GM23248 (cell line): ENCODE measurements at places on chromosomes 7 and 10. TPM values are rescaled to one million over a fixed set of nuclear protein-coding genes. Genes with fewer than 3 reads are reported as not detected.

GRCh38 chr7:34341326-34341725 lies 316.7 kb upstream of the NPSR1 start:
- DNase-seq, result peak; percentile 27

UPK3B gene
- 0.11 TPM in 1 of 2 replicates, not detected in the other for total RNA-seq

DNA sequence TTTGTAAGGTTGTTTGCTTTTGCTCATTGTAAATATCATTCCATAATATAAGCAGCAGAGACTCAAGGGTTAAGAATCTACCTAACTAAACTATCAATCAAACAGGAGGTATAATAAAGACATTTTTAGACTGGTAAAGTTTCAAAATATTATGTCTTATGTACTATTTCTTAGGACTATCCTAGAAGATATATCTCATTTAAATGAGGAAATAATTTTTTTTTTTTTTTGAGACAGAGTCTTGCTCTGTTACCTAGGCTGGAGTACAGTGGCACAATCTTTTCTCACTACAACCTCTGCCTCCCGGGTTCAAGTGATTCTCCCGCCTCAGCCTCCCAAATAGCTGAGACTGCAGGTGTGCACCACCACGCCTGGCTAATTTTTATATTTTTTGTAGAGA lies 80.9 kb upstream of the PARD3 start:
- DNase-seq, result no peak

DNA sequence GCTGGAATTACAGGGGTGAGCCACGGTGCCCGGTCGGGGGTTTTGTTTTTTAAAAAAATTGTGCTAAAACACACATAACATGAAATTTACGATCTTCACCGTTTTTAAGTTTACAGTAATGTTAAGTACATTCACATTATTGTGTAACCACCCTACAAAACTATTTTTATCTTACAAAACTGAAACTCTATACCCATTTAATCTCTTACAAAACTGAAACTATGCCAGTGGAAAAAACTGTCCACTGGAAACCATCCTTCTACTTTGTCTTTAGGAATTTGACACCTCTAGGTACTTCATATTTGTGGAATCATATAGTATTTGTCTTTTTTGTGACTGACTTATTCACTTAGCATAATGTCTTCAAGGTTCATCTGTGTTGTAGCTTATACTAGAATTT lies 1.0 kb upstream of the PSMC2 start:
- DNase-seq, result no peak

DNA sequence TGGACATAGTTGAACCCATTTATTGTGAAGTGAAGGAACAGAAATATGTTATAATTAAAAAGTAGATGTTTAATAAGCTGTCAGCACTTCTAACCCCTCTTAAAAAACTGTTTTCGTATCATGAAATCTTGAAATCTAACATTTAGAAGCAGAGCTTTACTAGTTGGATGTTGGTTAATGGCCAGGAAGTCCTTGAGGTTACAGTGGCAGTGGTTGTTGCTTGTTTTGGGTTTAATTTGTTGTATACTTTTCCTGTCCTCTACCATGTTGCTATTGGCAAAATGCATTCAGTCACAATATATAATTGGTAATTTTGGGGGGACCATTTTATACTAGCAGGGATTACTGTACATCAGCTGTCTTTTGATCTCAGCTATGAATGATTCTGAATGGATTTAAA lies 60.7 kb downstream of the EXOC4 start:
- DNase-seq, result no peak

GRCh38 chr7:29754874-29755490 lies 51.3 kb upstream of the WIPF3 start:
- DNase-seq, result no peak

HELLS gene
- 21.8 and 32.3 TPM in 2 replicates for total RNA-seq

GRCh38 chr10:119166564-119166963 lies 1.1 kb upstream of the SFXN4 start:
- peak; percentile 7 for DNase-seq

TLL2 gene
- 0.43 TPM in 1 of 2 replicates, not detected in the other for total RNA-seq

DNA sequence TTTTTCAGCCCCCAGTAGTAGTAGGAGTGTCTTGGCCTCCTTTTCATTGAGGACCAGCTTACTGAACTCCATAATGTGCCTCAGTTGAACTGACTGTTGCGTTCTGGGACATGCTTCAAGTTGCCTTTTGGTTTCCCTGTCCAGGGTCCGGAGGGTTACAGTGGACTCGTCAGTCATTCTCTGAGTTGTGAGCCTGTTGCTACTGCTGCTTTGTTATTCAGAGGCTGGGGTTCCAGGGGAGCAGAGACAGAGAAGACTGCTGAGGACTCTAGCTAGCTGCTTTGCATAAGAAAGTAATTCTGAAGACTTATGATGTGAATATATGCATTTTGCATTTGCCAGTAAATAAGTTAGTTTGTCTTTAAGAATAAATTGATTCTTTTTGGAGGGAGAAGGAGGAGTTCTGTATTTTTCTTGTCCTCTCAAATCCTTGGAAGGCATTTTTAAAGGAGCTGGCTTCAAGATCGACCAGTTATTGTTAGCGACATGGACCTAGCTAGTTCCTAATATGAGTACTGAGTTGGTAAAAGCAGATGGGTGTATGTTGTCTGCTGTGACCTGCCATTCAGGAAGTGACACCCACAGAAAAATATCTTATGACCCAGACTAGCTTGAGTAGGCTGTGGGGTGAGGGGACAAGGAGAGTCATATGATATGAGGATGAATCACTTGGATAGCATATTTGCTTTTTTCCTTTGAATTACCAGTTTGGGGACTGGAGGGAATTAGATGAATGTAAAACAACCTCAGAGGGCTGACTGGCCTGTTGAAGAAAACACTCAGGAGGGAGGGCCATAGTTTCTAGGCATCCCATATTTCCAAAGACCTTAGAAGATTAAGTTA lies 8.3 kb downstream of the PI4K2A start:
- peak; percentile 96 for DNase-seq

- DNase-seq, result peak; percentile 58
Measured at GRCh38 chr7:157150882-157151281, 12.2 kb downstream of the UBE3C start.

DNA sequence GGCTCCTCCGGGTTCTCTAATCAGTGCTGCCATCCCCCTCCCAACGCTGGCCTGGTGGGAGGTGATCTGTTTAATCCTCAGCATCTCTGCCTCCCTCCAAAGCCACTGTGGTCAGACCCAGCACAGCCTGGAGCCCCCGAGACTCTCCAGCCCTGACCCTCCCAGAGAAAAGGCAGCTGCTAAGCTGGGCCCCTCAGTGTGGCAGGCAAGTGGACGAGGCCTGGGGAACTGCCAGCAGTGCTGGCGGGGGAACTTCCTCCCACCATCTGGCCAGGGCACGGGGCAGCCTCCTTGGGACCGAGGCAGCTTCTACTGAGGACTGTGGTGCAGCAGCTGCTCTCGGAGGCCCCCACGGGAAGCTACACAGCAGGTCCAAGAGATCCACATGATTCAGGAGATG lies 51.1 kb downstream of the DPYSL4 start:
- no peak for DNase-seq

GRCh38 chr7:88775838-88776237 lies 16.3 kb downstream of the ZNF804B start:
- DNase-seq, result no peak

WNT8B gene
- total RNA-seq, result not detected in 2 replicates

GRCh38 chr10:4569151-4569550 lies 256.9 kb upstream of the AKR1E2 start:
- no peak for DNase-seq

DNA sequence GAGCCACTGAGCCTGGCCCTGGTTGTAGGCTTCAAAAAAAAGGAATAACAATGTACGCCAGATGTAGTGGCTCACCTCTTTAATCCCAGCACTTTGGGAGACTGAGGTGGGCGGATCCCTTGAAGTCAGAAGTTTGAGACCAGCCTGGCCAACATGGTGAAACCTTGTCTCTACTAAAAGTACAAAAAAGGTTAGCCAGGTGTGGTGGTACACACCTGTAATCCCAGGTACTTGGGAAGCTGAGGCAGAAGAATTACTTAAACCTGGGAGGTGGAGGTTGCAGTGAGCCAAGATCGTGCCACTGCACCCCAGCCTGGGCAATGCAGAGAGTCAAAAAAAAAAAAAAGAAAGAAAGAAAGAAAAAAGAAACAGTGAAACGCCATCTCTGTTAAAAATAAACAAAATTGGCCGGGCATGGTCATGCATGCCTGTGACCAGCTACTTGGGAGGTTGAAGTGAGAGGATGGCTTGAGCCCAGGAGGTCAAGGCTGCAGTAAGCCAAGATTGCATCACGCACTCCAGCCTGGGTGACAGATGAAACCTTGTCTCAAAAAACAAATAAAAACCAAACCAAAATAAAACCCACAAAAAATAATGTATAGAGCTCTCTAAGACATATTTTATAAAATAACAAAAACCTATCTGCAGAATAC lies 4.7 kb upstream of the KLHDC10 start:
- DNase-seq, result peak; percentile 16

DNA sequence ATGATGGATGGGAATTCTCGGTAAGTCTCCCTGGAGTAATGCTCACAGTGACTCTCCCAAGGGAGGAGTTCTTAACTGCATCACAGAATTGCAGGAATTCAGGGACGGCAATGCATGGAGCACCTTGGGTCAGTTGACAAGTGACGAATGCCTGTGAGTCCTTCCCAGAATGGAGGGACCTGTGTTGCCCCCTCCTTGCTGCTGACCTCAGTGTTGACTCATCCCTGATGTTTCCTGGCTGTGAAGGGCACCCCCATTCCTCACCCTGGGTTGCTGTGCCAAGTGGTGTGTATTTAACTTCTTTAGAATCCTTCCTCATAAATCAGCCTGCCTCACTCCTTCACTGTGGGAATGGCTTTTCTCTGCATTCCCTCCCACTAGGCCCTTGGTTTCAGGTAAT lies 98.9 kb downstream of the LRMDA start:
- peak; percentile 67 for DNase-seq

DNA sequence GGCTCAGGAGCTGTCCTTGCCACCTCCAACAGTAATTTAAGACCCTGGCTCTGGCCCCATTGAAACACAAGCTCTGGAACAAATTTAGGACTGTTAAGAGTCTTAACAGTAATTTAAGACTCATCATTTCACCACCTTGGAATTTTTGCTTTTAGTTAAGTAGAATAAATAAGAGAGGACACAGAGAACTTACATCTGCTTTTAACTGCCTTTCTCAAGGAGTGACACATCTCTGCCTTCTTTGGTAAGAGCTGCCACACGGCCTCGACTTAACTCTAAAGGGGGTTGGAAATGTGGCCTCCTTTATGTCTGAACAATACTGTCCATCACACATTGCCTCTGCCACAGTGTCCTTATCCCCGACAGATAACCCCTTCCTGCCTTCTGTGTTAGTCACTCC lies 77.9 kb downstream of the HERPUD2 start:
- DNase-seq, result peak; percentile 13

DNA sequence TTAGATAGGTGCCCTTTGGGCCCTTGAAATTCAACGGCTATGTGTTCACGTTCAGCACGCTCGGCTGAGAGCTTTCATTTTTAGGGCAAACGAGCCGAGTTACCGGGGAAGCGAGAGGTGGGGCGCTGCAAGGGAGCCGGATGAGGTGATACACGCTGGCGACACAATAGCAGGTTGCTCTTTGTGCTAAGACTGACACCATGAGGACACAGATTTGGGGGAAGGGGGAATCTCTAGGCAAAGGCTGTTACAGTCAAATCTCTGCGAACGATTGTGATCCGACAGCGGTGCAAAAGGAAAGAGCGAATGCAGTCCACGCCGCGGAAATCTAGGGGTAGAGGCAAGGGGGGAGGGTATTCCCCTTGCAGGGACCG lies 667 bp downstream of the KLLN start:
- peak; percentile 77 for DNase-seq

TWIST1 gene
- total RNA-seq, result 45.7 and 47.8 TPM in 2 replicates

DNA sequence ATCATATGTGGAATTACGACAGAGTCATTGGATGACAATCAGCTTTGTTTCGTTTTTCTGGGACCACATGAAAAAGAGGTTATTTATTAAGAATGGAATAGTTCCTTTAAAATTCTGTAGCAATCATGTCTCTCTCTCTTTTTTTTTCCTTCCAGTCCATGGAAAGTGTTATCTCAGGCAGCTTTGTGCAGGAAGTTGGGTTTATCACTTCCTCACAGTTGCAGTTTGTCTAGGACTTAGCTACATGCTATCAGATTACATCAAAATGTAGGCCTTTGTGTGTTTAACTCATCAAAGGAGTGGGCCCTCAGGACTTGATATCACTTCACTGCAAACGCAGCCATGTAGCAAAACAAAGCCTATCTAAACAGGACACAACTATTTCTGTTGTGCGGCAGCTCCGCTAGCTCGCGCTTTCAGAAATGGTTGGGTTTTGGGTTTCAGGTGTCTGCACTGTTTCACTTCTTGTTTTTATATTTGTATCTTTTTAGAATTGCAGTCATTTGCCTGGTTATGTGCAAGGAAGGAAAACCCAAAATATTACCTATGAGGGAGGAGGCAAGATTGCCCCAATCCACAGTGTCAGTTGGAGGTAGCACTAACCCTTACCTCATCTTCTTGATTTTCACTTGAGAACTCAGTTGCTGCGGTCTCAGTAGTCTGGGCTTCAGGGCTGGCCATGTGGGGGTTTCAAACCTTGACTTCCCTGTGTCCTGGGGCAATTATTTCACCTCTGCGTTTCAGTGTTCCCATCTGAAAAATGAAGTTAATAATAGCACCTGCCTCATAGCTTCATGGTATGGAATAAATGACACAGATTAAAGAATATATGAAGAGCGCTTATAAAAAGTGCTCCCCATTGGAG lies 66.7 kb downstream of the HHEX start:
- DNase-seq, result no peak

DNA sequence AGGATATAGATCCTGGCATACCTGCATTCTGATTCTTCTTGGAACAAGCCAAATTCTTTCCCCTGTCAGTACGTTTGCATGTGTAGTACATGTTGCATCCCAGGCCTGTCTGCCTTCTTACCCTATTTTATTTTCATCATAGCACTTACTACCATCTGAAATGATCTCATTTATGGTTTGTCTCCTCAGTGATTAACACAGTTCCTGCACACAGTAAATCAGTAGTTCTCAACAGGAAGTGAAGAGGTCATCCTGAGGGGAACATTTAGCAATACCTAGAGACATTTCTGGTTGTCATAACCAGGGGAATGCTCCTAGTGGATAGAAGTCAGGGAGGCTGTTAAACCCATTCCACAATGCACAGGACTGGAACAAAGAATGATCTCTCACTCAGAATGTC lies 38.2 kb upstream of the SLC26A4 start:
- peak; percentile 90 for DNase-seq

GRCh38 chr10:63862860-63863259 lies 341.7 kb downstream of the REEP3 start:
- no peak for DNase-seq

FAM25A gene
- not detected in 2 replicates for total RNA-seq

DNA sequence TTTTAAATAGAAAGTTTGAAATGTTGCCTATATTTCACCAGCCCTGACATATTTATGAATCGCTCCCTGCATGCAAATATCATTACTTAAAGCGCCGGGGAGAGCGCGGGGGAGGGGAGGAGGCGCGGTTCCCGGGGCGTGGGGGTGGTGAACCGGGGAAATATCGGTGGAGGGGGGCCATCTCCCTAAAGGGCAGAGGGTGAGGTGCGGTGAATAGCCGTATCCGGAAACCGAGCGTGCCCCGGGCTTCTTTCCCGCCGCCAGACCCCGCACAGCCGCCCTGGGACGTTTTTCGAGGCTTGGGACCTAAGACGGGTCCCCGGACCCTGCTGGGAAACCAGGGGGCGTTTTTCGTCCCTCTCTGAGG lies 6.9 kb upstream of the ZNF503 start:
- DNase-seq, result peak; percentile 29

STOX1 gene
- total RNA-seq, result 0.25 TPM in 1 of 2 replicates, not detected in the other
